ENCODE measurements at places on chromosomes 7 and 10.

DNA sequence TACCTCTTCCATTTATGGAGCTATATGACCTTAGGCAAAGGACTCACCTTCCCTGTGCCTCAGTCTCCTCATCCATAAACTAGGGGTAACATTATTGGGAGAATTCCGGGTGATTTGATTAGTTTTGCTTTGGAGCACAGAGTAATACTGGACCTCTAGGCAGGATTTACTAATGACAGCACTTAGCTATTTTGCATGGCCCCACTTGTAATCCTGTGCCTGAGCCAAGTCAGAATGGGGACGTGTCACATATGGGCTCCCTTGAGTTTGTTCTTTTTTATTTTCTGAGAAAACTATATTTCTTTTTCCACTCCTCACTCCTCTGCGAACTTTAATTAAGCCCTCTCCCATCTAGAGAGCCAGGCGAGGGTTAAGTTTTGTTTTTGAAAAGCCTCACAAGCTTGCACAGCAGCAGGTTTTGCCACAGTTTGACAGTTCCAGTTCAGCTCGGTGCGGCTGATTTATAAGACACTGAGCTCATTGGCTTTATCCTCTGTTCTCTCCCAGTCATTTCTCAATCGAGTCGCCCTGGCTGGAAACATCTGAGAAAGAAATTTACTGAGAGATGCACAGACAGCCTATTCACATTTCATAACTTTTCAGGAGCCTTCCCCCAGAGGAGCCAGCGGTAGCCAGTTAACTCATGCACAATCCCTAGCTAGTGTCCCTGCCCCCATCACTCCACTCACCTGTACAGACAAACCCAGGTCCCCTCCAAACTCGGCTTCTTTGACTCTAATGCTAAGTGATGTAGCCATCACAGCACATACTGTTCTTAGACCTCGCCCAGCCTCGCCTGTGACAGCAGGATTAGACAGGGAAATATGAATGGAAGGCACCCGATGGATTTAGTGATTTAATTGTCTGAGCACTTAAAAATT is 441.9 kb upstream of the NPVF start:
- ATAC-seq: peak; percentile 89

- ATAC-seq: peak; percentile 40
Measured at GRCh38 chr7:105673367-105674084, 92.2 kb upstream of the EFCAB10 start.

DNA sequence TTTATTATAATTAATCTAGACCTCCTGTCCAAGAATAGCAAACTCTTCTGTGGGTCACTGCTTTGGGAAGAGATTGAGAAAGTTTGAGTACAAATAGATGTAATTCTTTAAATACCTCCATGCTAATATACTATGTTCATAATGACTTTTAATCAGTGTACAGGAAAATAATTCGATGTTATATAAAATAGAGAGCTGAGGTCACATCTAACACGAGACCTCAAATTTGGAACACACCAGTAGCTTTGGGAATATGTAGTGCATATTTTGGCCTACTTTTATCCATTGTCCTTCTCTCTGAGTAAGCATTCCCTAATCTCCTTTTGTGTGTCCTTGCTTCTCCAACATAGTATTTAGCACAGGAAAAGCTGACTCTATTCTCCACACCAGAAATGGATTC is 27.3 kb upstream of the CABCOCO1 start:
- ATAC-seq: no peak

DNA sequence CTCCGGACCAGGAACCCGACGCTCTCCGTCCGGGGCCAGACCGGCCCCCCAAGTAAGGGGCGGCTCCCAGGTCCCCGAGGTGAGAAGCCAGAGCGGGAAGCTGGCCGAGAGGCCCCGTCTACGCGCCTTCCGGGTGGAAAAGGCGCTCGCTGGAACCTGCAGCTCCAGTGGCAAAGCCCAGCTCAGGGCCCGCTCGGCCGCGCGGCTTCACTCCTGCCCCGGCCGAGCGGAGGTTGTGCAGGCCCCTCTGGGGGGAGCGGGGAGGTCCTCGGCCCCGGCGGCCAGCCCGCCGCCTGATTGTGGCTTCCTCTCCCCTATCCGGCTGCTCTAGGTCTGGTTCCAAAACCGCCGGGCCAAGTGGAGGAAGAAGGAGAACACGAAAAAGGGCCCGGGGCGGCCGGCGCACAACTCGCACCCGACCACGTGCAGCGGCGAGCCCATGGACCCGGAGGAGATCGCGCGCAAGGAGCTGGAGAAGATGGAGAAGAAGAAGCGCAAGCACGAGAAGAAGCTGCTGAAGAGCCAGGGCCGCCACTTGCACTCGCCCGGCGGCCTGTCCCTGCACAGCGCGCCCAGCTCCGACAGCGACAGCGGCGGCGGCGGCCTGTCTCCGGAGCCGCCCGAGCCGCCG is 2.9 kb downstream of the UNCX start:
- ATAC-seq: no peak

- ATAC-seq: no peak
Measured at GRCh38 chr10:128092454-128092853, 33.8 kb downstream of the MKI67 start.

GRCh38 chr10:46223626-46224413 is 63.0 kb upstream of the ANTXRL start:
- no peak for ATAC-seq

GRCh38 chr10:108598320-108598695 is 1325.0 kb downstream of the XPNPEP1 start:
- ATAC-seq: no peak

GRCh38 chr10:95246582-95247051 is 44.2 kb downstream of the PDLIM1 start:
- peak; percentile 60 for ATAC-seq

DNA sequence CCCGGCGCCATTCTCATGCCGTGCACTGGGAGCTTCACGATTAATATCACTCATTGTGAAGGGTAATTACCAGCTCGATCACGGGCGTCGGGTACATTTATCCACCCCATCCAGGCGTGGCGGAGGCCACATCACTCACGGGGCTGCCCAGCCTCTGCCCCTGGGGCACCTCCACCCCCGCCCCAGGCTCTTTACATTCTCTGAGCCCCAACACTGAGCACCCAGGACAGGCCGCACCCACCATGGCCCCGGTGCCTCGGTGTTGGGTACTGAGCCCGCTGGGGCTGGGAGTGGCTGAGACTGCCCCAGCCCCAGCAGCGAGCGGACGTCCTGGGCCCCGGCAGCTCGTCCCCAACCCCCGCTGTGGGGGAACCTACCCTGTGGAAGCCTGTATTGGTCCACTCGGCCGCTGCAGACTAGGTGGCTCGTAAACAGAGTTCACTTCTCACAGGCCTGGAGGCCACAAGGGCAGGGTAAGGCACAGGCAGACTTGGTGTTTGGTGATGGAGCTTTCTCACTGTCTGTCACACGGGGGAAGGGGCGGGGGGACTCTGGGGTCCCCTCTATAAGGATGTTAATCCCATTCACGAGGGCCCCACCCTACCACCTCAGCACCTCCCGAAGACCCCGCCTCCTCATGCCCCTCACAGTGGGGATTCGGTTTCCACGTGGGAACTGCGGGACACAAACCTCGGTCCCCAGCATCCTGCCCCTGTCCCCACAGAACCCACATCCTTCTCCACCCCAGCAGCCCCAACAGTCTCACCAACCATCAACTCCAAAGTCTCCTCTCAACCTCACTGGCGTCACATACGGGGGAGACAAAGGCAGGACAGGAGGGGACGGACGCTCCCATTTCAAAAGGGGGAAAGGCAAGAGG is 184.1 kb downstream of the ELFN1 start:
- ATAC-seq: no peak

- ATAC-seq: no peak
Measured at GRCh38 chr7:158023681-158024350, 563.8 kb downstream of the PTPRN2 start.

DNA sequence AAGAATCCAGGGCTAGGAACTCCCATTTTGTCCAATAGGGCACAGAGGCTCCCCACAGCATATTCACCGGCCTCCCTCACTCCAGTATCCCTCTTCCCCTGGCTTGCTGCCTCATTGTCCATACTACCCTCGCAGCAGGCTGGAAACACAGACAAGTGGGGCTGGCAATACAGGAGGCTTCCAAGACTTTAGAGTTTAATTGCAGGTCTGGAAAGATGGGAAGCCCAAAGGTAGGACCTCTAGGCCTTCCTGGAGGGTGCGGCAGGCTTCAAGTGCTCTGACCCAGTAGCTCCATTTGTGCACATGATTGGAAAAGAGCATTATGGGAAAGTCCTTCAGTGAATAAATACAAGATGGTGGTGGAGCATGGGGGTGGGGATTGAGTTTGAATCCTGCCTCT is 166.7 kb downstream of the EVX1 start:
- no peak for ATAC-seq

GRCh38 chr10:77746047-77746707 is 108.6 kb upstream of the KCNMA1 start:
- peak; percentile 71 for ATAC-seq

DNA sequence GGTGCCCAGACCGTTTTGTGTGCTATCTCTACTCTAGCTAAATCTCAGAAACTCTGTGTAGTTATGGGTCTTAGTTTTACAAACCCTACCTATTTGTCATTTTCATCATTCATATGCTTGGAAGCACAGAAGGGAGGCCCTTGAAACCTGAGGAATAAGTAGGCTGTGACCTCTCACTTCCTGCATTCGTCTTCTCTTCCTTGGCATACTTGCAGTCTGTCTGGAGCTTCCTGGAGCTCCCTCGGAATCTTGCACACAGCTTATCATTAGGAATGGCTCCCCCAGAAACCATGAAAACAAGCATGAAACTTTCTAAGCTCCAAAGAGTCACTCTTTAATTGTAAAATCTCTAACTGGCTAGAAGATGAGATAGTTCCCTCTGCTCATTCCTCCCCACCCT is 376.9 kb upstream of the MYO3A start:
- ATAC-seq: no peak

DNA sequence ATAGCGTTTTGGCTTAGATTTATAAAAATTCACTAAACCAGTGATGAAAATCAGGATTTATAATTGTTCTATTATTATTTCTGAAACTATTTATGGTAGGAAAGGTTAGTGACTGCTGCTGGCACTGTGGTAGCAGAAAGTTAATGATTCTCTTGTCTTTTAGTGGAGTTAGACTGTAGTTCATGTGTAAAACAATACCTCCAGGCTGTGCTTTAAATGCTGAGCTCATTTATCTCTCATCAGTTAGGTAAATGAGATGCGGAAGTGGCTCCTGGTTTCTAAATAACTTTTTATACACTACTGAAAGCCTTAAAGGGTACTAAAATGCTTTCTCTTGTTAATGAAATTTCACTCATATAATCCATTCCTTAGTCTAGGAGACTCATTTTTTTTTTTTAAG is 326.8 kb upstream of the POT1 start:
- no peak for ATAC-seq

DNA sequence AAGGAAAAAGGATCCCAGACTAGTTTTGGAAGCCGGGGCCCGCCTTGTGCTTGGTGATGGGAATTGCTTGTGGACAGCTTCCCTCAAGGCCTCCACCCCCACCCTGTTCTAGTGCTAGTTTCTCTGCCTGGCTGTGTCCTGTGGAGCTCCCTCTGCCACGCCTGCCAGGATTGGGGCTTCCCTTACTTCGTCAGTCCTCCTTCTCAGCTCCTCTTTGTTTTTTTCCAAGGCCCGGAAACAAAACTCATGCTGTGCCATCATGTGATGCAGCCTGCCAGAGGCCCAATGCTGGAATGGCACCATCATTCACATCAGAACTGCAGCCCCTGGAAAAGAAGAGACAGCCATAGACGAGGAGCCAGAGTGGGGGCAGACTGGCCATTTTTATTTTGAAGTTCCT is 11.2 kb downstream of the YKT6 start:
- ATAC-seq: no peak

DNA sequence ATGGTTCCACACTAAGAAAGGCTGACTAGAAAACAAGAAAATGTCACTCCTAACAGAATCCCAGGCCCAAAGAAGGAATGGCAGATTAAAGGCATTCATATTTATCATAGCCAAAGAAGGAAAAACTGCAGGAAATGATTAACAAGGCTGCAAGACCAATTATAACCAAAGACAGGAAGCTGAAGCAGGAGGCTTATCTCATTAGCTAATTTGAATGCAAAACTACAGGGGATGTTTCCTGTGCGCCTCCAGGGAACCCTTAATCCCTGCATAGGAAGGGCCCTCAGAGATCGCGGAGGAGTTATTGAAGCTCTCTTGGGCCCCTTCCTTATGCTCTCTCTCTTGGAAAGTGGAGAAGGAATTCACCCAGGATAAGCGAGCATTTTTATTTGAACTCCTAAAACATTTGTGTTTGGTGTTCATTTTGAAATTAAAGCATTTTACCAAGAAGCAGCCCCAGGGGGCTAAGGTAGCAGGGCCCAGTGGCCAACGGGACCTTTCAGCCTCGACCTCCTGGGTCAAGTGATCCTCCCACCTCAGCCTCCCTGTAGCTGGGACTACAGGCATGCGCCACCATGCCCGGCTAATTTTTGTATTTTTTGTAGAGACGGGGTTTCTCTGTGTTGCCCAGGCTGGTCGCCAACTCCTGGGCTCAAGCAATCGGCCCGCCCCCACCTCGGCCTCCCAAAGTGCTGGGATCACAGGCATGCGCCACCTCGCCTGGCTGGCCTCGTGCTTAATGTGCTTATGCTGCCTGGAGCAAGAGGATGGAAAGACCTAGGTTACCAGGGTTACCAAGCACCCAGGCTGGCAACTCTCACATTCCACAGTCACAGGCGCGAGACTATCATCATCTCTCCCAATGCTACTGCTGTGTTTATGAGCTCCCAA is 24.1 kb upstream of the PROSER2 start:
- no peak for ATAC-seq

GRCh38 chr10:36676321-36676720 is 449.1 kb upstream of the ANKRD30A start:
- no peak for ATAC-seq

GRCh38 chr7:82897500-82897899 is 265.2 kb downstream of the PCLO start:
- ATAC-seq: no peak

GRCh38 chr7:47423196-47423595 is 158.7 kb downstream of the TNS3 start:
- no peak for ATAC-seq

DNA sequence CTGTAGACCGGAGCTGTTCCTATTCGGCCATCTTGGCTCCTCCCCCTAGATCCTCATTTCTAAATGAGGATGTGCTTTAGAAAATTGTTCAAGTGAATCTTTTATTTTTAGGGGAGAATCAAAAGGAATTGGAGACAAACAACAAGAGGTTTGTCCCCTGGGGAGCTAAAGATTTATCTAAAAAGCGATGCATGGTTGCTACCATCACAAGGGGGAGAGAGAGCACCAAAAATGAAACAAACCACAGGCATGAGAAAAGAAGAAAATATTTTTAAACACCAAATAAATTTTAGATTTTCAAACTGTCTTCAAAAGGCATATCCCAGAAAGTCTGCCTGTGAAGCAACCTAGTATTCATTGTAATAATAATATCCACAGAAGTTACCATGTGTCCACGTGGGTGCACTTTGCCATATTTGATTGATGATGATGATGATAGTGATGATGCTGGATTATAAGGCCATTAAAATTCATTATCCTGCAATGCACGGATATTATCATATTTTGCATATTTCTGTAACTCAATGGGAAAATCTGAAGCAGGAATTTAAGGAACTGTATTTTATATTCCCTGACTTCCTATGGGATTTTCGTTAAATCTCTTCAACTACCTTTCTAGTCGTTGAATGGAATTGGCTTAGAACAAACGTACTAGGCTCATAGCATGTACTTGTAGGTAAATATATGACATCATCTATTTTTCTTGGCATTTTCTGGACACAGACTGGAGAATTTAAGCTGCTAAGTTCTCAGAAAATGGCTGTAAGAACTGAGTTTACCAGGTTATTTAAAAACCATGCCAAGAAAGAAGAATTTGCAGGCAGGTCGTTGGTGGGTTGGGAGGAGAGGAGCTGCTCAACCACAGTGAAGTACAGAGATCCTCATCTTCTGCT is 171.6 kb downstream of the WDR37 start:
- ATAC-seq: no peak
